ENCODE measurements at places on chromosomes 16 and 17.

GRCh38 chr17:60141111-60142018 lies 8.4 kb upstream of the CA4 start:
- peak; percentile 10 for DNase-seq

DNA sequence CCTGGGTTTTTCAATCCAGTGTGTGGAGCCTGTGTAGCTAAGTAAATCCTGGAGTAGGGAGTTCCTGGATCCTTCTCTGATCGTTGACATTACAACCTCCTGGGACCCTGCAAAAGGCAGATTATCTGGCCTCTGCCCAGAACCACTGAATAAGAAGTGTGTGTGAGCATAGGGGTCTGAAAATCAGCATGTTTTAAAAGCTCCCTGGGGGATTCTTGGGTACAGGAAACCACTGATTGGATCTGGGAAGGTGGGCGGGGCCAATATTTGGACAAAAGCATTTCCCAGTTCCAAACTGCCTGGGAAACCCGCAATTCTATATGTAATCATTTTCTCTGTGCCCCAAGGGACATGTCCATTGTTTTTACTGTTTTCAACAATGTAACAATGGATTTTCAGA lies 27.2 kb upstream of the BEAN1 start:
- no peak for DNase-seq

GRCh38 chr16:10080051-10080772 lies 102.0 kb downstream of the GRIN2A start:
- DNase-seq: peak; percentile 39

DNA sequence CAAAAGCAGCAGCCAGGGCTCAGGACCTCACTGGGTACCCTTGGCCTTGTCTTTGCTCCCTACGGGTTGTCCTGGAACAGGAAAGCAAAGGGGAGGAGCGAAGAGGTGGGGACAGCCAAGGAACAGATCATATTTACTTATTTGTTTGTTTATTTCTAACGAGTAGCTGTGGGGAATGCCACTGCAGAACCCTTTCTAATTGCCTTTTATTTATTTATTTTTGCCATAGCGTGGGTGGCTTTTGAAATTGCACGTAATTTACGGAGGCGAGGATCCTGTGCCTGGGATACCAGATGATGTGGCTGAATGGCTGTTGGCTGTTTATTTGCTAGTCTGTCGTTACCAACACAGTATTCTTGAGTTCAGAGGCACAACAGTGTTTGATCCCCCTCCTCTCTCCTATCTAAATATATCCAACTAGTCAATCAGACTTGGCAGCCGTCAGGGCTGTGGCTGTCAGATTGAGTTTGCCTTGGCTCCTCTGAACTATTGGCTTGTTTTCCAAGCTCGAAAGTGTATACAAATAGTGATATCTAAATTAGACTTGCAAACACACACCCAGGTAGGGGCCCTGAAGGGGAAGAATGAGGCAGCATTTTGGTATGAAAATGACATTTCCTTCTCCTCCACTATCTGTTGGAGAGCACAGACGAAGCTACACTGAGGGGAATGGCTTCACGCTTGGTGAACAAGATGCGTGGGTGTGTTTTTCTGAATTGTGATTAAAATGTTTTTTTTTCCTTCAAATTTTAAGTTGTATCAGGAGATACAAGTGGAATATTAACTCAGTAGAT lies 110.4 kb downstream of the MSI2 start:
- DNase-seq: peak; percentile 92

DNA sequence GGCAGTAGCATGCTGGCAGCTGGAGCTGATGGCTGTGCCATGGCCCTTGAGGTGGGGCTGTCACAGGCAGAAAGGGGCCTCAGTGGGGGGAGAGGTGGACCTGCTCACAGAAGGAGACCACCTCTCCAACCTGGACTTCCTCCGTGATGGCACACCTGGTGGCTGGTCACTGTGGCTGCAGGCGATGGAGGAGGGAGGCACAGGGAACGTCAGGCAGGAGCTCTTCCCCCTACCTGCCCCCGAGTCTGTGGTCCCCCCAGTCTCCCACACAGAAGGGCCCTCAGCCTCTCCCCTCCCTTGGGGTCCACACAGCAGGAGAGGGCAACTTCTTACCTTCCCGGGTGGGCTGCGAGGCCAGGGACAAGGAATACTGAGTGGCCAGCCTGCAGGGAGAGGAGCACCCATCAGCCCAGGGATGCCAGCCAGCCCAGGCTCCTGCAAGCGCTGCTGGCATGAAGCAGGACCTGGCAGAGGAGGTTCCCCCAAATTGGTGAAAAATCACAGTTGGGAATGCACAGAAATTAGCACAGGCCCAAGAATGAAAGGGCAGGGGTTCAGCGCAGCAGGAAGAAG lies 96.5 kb downstream of the GOSR1 start:
- no peak for DNase-seq

DNA sequence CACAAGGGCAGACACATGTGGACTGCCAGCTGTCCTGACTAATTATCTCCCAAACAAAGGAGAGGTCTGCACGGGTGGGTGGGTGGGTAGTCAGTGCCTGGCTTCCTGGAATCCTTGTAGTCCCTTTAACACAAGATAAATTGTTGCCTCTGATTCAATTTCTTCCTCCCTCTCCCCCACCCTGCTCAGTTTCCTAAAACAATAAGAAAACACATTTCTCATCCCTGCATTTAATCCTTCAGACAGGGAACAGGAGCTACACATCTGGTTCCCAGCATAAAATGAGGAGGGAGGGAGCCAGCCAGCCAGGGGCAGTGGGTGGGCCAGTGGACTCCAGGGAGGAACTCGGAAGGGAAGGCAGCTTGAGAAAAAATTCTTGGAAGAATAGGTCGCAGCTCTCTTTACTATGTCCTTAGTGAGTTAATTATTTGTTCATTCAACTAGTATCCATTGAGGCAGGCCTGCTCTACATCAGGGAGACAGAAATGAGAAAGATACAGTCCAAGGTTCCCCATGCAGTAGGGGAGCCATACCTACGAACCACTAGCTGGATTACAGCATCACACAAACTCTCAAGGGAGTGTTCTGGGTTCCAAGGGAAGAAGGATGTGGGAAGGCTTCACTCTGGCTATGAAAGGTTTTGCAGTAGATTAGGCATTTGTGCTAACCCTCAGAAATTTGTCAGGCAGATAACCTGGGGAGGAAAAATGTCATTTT lies 58.3 kb downstream of the CCT6B start:
- no peak for DNase-seq

- DNase-seq: no peak
Measured at GRCh38 chr17:63819585-63820537, 7.4 kb upstream of the PSMC5 start.

GRCh38 chr16:69406780-69407331 lies 17.6 kb upstream of the CYB5B start:
- no peak for DNase-seq

DNA sequence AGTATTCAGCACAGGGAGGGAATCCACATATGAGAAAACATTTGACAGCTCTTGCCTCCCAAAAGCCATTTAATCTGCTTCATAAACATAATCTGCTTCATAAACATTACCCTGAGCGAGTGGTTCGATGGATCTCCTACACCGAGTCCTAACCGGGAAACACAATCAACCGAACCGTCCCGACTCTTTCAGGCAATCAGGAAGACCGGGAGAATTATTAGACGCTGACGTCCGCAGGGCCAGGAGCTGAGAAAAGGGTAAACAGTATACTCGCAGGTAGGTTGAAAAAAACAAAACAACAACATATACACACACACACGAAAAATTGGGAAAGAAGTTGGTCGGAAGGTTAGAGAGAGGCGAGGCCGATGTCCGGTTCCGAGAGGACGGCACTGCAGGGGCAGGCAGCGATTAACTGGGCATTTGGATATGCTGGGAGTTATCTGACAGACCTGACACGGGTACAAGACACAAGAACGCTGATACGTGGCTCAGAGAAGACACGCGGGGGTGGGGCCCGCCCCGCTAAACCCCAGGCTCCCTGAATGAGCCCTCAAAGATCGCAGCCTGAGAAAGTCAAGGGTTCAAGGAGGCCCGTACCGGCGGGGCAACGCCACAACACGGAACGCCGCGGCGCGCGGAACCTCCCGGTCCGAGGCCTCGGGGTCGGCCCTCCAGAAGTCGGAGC lies 585 bp downstream of the AP1G1 start:
- no peak for DNase-seq

Data from renal cortical epithelial cell (primary cell).